MV-4-11 (cell line): ENCODE measurements at places on chromosomes 6 and 20.

GRCh38 chr6:122753000-122753687 lies 26.4 kb upstream of the FABP7 start:
- no peak for DNase-seq

- peak; percentile 96 for DNase-seq
Measured at GRCh38 chr6:151512481-151512880, 18.7 kb downstream of the CCDC170 start.

GRCh38 chr6:109229536-109229935 lies 134.2 kb downstream of the CEP57L1 start:
- no peak for DNase-seq

DNA sequence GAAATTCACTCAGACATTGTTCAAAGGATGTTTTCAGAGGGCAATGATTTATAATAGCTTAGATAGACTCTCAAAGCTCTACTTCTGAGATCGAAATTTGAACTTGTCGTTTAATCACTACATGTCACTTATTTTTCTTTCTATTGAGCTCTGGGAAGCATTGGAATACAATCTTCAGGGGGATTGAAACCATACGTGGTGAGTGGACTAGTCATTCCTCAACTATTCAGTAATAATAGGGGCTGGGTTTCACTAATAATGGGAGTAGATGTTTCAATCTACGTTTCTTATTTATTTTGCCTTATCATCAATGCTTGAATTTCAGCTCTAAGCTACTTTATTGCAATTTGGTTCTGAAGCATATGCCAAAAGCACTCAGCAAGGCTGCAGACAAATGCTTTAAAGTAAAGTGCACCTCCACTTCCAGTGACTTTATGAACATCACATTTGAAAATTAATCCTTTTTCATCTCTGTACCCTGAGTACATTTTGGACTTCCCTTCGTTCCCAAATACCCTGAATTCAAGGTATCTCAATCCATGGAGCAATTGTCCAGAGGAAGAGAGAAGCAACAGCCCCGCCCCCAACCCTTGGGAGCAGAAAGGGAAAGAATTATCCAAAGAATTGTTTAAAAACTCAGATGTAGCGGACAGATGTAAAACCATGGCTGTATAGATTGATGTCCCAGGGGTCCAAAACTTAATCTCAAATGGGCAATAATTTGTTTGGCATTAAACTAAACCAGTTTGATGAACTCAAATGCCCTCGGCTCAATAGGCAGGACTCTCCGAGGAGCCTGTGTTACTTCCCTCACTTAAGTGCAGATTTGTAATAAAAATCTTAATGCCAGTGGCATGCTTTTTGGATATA lies 68.1 kb downstream of the HFE start:
- DNase-seq, result peak; percentile 37

DNA sequence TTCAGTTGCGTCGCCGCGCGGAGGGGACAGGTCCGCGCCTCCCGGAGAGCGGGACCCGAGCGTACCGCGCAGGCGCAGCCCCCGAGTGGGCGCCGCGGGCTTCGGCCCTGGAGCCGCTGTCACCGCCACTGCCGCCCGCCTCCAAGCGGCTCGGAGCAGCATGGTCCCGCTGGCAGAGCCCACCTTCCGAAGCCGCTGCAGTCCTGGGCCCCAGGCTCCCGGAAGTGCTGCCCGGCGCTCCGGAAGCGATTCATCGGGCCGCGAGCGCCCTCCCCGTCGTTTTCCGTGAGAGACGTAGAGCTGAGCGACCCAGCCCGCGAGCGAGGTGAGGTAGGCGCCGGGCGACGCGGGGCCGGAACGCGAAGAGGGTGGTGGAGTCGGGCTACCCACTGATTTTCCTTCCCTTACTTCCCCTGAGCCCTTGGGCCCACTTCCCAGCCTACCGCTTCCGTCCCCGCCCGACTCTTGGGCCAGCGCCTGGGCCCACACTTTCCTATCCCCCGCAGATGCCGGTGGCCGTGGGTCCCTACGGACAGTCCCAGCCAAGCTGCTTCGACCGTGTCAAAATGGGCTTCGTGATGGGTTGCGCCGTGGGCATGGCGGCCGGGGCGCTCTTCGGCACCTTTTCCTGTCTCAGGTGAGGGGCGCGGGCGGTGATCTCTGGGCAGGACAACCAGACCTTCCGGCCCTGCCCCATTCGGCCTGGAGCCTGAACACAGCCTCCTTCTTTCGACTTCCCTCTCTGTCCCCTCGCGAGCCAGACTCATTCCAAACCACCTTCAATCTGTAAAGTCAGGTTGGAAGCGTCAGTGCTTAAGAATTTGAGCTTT lies at the start of the genes NFS1 and ROMO1:
NFS1 (minus strand) TSS at position 226 of the 830 bp plus-strand sequence; CDS start at position 162, 64 bp downstream.
ROMO1 (plus strand) TSS at position 279 of the 830 bp plus-strand sequence; CDS start at position 507, 228 bp downstream.
- DNase-seq, result peak; percentile 68

GRCh38 chr6:6916598-6916997 lies 191.2 kb upstream of the RREB1 start:
- no peak for DNase-seq

DNA sequence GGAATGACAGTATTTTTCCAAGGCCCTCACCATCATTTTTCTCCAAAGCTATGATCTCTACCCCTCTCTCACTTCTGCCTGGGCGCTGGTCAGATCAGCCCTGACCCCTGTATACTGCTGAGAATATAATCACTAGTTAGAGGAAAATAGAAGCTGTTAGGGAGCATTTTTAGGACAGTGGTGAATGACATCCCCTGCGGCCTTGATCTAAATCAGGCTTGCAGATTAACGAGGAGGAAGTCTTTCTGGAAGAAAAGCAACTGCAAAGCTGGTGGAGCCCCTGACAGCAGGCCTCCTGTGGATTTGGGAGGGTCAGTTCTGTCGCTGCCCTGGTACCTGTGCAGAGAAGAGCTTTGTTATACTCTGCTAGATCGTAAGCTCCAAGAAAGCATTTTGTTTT lies 107.9 kb downstream of the RPP40 start:
- peak; percentile 26 for DNase-seq

DNA sequence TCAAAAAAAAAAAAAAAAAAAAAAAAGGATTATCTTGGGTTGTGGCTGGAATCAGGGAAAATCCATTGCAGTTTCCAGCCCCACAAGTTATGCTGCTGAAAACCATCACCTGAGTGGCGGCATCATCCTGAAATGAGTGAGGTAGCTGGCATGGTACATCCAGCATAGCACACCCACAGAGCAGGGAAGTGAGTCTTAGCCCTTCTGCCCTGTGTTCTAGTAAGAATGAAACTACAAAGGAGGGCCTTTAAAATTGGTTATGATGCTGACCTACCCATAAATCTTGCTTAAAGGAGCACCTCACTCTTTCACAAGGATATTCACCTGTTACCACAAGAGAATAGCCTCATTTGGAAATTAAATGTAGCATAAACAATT lies 119.2 kb downstream of the NFATC2 start:
- DNase-seq, result no peak

DNA sequence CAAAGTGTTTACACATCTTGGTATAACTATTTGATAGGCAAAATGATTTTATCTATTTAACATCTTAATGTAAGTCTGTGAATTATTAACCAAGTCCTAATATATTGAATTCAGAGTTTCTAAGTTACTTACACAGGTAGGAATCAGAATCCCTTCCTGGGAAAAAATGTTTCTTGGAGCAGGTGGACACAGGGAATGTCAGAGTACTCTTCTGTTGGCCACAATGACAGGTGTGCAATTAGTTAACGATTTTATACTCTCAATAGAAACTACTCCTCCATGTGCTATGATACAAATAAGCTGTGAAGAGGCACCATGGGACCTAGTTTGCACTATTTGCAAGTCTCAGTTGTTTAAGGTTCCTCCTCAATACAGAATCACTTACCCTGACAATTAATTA lies 821 bp upstream of the TAAR5 start:
- no peak for DNase-seq

DNA sequence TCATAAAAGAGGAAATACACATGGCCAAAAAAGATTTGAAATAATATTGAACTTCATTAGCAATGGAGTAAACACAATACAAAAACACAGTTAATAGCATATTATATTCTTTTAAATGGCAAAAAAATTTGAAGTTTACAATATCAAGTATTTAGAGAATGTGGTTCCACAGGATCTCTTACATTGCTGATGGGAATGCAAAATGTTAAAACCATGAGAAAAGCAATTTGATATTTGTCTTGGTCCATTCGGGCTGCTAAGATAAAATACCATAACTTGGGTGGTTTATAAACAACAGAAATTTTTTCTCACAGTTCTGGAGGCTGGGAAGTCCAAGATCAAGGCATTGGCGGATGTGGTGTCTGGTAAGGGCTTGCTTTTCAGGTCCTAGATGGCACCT lies 154.0 kb upstream of the PLN start:
- DNase-seq, result no peak

GRCh38 chr20:44571362-44571988 lies 10.9 kb upstream of the PKIG start:
- no peak for DNase-seq

- DNase-seq, result no peak
Measured at GRCh38 chr6:133889557-133890403, 867 bp downstream of the TCF21 start.

DNA sequence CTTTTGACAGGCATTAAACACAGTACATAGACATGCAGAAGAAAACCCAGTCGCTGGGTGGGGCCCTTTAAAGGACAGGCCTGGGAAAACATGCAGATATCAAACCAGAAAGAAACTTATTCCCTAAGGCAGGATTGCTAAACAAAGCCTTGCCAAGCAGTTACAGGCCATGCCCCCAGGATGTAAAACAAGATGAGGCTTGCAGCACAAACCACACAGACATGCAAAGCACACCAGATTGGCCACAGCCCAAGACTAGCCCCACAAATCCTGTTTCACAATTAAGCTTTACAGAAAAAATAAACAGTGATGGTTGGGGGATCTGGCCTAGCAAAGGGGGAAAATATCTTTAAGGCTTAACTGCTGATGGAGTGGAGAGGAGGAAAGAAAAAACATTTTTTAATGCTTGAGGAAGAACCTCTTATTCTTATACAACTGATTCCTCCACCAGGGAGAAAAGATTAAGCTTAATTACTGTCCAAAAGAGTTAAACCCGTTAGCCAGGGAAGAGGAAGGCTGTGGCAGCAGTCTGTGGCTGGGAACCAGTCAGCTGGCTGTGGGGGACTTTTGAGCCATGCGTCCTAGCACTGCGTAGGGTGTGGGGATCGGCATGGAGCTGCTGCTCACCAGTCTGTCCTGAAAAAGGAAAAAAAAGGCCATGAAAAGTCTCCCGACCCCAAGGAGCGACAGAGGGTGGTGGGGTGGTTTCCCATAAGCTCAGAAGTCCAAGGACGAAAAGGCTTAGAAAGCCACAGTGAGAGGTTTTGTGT lies 28.4 kb downstream of the COL19A1 start:
- peak; percentile 80 for DNase-seq

DNA sequence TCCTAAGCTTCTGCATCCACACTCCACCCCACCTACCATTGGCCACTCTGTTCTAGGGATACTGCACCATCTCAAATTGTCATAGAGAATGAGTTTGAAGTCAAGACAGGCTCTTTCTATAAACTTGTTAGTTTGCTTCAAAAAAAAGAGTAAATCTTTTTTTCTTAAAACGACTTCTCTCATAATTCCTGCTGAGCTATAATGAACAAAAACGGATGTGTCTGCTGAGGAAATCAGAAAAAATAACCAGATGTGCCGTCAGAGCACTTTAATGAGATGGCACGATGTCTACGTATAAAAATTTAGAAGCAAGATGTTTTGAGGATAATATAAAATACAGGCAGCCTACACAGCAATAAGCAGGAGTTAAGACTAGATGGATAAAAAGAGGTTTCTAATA lies 24.0 kb upstream of the DDO start:
- no peak for DNase-seq

GRCh38 chr20:47075263-47075662 lies 180.6 kb downstream of the EYA2 start:
- DNase-seq, result no peak

GRCh38 chr20:33947709-33948295 lies 45.9 kb upstream of the RALY start:
- DNase-seq, result peak; percentile 63

- DNase-seq, result no peak
Measured at GRCh38 chr6:95266537-95267258, 310.6 kb upstream of the MANEA start.

DNA sequence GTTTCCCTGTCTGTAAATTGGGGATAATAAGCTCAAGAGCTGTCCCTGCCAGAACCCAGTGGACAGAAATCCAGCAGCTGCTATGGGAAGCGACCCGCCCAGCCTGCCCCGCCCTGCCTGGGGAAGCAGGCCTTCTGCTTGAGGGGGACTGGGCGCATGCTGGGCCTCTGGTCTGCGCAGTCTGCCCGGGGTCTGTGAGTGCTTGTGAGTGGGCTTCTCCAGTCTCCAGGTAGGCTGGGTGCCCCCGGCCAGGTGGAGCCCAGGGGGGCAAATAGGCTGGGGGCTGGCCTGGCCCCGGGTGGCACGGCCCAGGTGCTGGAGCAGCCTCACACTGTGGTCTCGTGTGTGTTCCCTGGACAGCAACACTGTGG lies 648 bp upstream of the RBBP8NL start:
- no peak for DNase-seq

- DNase-seq, result no peak
Measured at GRCh38 chr6:169639653-169640278, 62.1 kb downstream of the WDR27 start.

GRCh38 chr6:35736982-35737412 lies at the start of gene ARMC12:
Gene ARMC12, plus strand, starts transcription at chr6:35737032. Its CDS starts 77 bp downstream, at chr6:35737109.
- DNase-seq, result no peak

- no peak for DNase-seq
Measured at GRCh38 chr6:137089305-137089704, 44.5 kb upstream of the IL20RA start.

GRCh38 chr6:4021854-4022695 lies 56.9 kb downstream of the FAM217A start:
- DNase-seq, result no peak

GRCh38 chr6:158765499-158766068 lies 53.6 kb downstream of the EZR start:
- no peak for DNase-seq

DNA sequence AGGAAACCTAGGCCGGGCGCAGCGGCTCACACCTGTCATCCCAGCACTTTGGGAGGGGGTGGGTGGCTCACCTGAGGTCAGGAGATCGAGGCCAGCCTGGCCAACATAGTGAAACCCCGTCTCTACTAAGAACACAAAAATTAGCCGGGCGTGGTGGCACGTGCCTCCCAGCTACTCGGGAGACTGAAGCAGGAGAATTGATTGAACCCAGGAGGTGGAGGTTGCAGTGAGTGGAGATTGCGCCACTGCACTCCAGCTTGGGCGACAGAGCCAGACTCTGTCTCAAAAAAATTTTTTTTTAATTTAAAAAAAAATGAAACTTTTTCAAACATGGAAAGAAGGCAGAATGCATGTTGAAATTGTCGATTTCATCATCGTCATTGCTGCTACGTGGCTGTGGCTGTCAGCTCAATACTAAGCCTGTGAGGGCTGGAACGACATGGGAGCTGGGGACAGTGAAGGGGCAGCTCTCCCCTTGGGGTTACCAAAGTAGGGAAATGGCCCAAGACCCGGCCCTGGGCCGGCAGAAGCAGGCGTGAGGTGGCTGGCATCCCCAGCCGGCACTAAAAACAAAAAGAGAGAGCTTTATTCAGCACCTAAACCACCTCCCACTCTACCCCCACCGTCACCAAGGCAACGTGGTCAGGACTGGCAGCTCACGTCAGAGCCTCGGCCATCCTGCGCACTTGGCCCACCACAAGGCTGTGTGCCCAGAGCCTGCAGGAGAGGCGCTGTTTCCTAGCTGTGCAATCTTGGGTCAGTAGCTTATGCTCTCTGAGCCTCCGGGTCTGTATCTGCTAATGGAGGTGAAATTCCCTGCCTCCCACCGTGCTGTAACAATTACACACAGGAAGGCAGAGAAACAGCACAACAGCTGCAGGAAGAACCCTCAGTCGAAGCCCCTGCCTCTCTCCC lies 30.8 kb downstream of the AGPAT4 start:
- peak; percentile 86 for DNase-seq
